PC-3 (cell line): ENCODE measurements at places on chromosomes 6 and 20. TPM values are rescaled to one million over a fixed set of nuclear protein-coding genes. Genes with fewer than 3 reads are reported as not detected.

DNA sequence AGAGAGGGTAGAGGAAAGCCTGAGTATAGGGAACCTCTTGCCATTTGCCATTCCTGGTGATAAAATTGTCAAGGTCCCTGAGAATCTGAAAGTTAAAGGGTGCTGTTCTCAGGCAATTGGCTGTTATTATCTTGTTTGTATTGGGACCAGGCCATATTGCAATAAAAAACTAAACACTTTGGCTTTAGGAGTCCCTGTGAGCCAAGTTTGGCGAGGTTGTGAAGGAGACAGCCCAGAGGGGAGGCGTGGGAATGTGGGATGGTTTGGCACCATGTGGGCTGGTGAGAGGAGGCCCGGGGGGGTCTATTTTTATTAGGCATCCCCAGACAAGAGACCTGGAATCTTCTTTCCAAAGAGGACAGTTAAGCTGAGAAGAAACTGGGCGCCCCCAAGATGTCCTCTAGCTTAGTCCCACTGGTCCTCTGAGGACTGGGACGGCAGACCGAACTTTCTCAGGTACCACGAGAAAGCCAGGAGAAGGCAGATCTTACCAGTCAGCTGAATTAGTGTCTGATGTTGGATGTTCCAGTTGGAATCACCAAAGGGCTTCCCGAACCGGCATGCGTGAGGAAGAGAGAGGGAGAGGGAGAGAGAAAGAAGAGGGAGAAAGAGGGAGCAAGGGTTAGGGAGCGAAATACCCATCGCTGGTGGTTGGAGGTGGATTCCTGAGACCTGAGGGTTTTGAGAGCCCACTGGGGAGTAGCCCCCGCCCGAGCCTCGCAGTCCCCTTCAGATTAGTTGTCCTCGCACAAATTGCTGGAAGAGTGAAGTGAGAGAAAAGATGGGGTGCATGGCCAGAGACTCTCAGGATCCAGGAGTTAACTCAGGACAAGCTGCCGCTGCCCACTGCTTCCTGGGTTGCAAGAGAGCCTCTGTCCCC is 24.4 kb downstream of the DYNLT1 start:
- DNase-seq = no peak

DNA sequence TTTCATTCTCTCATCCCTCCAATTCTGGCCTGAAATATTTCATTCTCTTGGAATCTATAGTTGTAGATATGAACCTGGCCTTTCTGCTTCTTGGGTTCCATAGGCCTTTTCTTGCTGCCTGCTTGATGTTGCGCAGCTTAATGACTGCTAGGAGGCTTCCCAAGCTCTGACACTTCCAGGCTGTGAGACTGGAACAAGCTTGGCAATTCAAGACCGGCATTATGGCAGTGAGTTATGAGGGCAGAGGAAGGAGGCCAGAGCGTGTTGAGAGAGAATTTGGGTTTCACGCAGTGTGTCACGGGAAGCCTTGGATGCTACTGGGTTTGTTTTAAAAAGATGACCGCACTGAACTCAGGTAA is 948 bp upstream of the DNAJC5 start:
- DNase-seq = peak; percentile 14

- DNase-seq = peak; percentile 59
Observed at GRCh38 chr20:19725814-19726525, 32.1 kb upstream of the RIN2 start.

DNA sequence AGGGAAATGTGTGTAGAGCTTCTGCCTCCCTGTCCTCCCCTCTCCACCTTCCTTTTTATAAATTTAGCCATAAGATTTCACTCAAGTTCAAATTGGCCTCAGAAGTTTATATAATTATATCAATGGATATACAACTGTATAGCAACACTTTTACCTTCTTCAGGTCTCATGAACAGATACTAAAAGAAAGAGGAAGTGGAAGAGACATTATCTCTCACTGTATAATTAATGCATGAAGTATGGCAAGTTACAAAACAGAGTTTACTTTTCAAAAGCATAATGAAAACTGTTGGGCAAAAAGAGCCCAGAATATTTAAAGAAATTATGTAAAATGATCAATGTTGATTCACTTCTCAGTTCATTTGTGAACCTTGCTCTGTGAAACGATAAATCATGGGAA is 99.7 kb downstream of the PDE7B start:
- no peak for DNase-seq

The KIF25 gene
- not detected in 2 replicates for total RNA-seq

- no peak for DNase-seq
Observed at GRCh38 chr20:47674686-47675085, 110.6 kb downstream of the SULF2 start.

DNA sequence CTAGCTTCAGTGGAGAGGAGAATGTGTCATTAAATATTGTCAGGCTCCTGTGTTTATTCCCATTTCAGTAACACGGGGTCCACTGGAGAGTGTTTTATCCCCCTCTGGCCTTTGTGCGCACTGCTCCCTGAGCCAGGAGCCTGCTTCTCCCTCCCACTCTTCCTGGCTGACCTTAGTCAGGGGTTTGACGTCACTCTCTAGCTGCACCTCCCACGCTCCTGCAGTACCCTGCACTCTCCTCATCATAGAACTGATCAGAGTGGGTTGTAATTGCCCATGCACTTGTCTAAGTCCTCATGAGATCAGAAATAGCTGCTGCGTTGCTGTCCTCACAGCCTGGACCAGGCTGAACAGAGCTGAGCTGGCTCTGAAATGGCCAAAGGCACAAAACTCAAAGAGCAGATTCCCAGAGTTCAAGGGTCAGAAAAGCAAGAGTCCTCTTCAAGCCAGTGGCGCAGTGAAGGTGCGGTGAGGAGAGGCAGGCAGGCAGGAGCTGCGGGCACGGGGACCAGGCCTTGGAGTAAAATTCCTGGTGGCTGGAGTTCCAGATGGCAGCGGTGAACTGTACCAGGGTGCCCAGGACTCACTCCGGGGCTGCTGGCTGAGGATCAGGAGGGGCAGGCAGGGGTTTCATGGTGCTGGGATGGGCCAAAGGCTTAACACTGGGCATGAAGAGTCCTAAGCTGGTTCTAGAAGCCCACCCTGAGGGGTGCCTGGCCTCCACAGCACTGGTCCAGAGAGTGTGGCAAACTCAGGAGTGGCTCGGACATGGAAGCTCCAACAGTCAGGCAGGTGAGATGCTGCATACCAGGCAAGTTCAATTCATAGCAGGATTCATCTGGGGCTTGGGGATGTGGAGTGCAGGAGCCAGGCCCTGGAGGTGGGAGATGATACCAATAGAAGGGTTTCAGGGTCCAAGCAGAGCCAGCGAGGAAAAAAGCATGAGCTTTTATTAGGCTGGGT is 170.9 kb downstream of the SCP2D1 start:
- DNase-seq = peak; percentile 38

DNA sequence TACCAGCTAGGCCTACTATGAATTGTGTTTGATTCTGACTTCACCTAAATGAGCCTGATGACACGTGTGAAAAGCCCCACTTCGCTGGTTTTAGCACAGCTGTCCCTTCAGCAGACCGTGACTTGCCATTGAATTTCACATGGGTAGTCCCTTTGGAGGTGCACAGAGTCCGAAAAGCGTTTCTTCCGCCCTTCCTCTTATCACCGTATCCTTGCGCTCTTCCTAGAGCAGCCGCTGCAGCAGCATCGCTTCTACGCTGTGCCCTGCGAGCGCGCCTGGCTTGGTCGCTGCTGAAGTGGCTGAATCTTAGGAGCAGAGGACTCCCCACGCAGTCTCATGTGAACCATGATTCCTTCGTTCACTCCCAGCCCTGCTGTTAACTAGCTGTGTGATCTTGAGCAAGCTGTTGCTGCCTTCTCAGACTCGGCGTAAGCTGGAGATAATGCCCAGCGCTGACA is 127.0 kb downstream of the PACRG start:
- no peak for DNase-seq

- no peak for DNase-seq
Observed at GRCh38 chr20:25364879-25365699, 25.5 kb downstream of the ABHD12 start.

The SHLD1 gene
- 3.4 and 5.1 TPM in 2 replicates for total RNA-seq
